ENCODE measurements at places on chromosomes 2 and 18.

- no peak for DNase-seq
These were observed 68.8 kb upstream of the DPP10 start for GRCh38 chr2:114373591-114373990.

- DNase-seq: peak; percentile 17
These were observed 640 bp downstream of the ROCK2 start for GRCh38 chr2:11343650-11344341.

- DNase-seq: no peak
These were observed 399.0 kb upstream of the ID2 start for GRCh38 chr2:8282858-8283252.

GRCh38 chr2:109108740-109109139 lies 20.3 kb upstream of the SH3RF3 start:
- no peak for DNase-seq

- no peak for DNase-seq
These were observed 98.9 kb upstream of the LGALSL start for GRCh38 chr2:64354857-64355680.

DNA sequence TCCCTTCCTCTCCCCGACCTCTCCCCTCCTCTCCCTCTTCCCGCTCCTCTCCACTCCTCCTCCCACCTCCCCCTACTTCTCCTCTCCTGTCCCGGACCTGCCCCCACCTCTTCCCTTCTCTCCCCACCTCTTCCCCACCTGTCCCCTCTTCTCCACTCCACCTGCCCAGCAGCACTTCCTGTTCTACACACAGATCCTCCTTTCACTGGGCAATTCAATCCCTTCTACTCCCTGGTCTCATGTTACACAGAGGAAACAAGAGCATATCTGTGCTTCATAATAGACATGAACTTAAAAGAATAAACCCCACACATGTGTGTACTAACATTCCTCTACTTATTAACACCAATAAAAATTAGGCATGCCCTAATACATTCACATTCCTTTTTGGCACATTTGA lies 34.8 kb downstream of the TIMM21 start:
- no peak for DNase-seq

DNA sequence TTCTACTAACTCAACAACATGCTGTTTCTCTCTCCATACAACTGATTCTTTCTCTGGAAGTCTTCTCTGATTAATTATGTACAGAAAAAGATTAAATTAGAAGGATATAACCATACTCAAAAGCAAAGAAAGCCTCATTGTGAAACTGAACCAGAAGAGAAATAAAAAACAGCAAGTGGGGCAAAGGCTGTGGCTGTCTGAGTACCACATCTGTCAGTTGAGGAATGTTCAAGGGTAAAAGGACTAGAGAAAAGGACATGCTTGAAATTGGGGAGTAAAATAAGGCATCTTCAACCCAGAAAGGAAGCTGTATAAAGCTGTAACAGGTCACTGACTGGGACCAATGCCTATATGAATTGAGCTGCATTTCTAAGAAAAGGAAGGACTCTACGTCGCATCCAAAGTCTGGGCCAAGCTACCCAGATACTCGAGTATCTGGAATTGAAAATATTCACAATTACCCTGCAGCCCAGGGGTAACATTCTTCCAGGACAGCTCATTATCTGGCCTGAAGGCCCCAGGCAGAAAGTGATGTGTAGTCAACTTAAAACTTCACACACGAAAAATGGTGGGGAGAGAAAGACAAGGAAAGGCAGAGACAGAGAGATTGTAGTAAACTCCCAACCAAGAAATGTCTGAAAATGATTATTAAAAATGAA lies 356.0 kb upstream of the GALNT5 start:
- no peak for DNase-seq

- no peak for DNase-seq
These were observed 23.7 kb downstream of the B3GNT2 start for GRCh38 chr2:62219407-62220159.

DNA sequence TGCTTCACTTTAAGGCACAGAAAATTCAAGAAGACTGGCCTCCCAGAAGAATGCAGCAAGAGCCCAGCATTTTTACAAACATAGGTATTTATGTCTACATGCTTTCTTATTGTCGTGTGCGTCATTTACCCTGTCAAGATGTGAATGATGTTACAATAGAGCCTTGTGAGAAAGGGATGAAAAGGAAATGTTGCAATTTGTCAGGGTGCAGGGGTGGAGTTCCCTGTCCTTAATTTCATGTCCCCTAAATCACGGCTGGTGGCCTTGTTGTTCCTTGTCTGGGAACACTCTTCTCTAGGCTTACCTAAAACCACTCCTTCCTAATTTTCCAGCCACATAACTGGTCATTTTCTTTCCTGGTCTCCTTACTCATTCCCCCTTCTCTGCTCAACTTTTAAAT lies 194.2 kb downstream of the TXNL1 start:
- no peak for DNase-seq

DNA sequence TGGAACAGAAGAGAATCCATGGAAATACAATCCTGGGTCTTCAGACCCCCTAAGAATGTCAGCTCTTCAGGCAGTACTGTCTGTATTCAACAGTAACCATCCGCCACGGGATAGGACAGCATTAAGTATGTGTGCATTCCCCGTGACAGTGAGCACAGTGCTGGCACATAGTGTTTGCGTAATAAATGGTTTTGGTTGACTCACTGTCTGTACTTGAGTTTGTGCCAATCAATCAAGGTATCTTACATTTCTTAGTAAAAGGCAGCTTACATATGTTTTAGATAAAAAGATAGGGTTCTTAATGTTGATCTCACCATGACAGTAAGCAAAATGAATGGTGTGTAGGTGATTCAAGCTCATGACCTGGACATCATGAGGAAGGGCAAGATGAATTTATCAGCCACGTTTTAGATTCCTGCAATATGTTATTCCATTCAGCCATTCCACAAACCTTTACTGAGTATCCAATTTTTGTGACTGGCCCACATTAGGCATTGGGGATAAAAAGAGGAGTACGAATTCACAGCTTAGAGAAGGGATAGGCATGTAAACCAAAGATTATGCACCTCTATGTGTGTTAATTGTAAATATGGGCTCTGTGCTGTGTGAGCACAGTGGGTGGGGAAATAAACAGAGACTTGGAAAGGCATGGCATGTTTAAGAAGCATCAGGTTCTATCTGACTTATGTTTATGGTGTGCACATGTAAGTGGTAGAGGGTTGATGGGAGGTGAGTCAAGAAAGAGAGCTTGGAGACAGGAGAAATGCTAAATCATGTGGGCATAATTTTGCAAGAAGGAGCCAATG lies 258.8 kb downstream of the SLC8A1 start:
- no peak for DNase-seq

DNA sequence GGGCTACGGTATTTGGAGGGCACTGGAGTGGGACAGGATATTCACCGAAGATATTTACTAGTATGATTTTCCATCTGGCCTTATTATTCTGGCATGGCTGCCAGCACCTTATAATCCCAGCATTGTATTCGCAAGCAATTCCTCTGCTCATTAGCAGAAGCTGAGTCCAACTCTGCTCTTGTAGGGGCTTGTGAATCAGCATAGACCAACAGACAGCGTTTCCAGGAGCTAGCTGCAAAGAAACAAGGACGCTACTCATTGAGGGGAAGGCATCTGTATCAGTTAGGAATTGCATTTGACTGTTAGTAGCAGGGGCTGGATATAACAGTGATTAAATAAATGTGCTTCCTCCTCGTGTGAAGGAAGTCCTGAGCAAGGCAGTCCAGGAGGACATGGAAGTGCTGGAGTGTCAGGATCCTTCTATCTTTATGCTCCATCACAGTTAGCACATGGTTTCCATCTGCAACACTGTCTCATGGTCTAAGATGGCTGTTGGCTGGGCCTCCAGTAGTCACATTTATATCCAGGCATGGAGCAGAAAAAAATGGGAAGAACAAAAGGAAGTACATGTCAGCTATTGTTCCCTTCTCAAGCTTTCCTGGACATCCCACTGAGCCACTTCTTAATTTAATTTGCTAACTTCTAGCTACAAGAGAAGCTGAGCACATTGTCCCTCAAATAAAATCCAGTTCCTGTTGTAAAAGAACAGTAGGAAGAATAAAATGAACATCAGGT lies 214.1 kb downstream of the C1D start:
- no peak for DNase-seq

GRCh38 chr2:186737732-186738508 lies 44.1 kb downstream of the FAM171B start:
- no peak for DNase-seq

- DNase-seq: no peak
These were observed 143.5 kb downstream of the KLHL14 start for GRCh38 chr18:32629292-32629691.

GRCh38 chr18:35076135-35076924 lies 35.1 kb downstream of the MAPRE2 start:
- DNase-seq: no peak

GRCh38 chr18:31576670-31577069 lies 15.0 kb upstream of the TTR start:
- no peak for DNase-seq

DNA sequence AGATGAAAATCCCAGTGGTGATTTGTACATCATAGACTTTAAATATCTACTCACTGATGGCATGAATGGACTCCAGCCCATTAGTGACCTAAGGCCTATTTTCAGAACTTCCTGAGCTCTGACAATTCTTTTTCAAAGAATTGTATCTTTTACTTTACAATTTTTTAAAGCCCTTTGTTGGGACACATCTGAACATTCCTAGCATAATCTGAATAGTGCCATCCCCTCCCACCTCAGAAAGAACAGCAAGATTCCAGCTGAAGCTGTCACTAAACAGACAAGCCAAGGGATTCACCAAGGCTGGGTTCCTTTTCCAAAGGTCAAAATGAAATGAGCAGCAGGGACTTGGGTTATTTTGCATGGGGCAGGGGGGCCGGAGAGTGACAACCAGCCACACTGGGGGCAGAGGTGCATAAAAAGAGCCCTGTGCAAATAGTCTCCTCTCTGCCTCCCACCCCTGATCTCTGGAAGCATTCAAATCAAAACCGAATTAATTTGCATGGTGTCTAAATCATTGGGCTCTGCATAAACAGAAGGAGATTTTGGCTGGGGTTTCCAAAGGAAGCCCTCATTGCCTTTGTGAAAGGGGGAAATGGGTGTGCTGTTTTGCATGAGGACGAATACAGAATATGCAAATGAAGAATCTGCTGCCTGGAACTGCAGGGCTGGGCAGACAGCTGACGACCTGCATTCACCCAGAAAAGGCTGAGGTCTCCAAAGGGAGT lies 17.2 kb downstream of the EPHA4 start:
- DNase-seq: no peak

GRCh38 chr2:140998577-140998976 lies 1132.2 kb downstream of the LRP1B start:
- DNase-seq: no peak

DNA sequence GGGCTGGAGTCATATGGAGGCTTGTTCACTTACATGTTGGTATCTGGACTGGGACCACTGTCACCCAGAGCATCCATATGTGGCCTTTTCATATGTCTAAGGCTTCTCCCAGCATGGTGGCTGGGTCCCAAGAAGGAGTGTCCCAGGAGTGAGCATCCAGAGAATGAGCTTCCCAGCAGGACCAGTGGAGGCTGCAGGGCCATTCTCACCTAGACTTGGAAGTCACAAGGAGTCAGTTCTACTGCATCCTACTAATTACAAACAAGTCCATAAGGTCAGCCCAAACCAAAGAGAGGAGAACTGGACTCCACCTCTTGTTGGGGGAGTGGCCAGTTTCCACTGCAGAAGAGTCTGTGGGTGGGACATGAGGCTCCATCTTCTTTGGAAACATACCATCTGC lies 5.1 kb upstream of the TEX51 start:
- no peak for DNase-seq

GRCh38 chr2:96764253-96764637 lies 3.5 kb downstream of the CNNM4 start:
- no peak for DNase-seq

GRCh38 chr2:158507141-158507540 lies 50.4 kb downstream of the PKP4 start:
- DNase-seq: no peak

GRCh38 chr2:228654707-228655106 lies 473.2 kb upstream of the SPHKAP start:
- DNase-seq: no peak

Measured in stimulated activated CD8-positive, alpha-beta memory T cell treated with anti-CD3 and anti-CD28 coated beads, Interleukin-2, amount 100 ng/mL, for 48 hours (primary cell).